Right renal pelvis (tissue), 4 donors: ENCODE measurements at places on chromosomes 6 and 20.

- no peak for DNase-seq
These were observed 1.2 kb downstream of the CDH4 start for GRCh38 chr20:61253264-61253639.

- DNase-seq = no peak
These were observed 899.0 kb downstream of the TFAP2A start for GRCh38 chr6:9515633-9516606.

DNA sequence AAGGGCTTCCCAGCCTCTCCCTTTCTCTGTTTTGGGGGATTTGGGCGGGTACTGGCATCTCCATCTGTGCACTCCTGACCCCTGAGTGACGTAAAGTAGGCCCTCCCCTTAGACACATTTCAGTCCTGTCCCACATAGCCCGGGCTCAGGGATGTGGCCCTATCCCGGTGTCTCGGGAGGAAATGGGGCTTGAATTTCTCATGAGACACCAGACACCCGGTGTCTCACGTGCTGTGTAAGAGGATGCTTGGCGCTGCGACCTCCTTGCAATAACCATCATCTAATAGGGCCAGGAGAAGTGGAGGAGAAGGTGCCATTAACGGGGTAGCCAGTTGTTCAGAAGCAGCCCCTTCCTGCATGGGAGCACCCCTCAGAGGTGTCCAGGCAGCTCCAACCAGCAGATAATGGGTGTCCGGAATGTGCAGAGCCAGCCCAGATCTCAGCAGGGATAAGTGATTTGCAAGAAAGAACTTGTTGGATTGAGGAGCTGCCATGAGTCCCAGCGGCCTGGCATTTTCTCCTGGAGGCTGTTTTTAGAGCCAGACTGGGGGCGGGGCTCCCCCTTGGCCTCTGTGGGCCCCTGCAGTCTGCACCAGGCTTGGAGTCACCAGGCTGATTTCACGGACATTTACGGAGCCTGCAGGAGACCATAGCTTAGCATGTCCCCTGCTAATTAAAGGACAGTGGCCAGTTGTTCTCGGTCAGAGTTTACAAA, 372.0 kb downstream of the PREX1 start:
- no peak for DNase-seq

DNA sequence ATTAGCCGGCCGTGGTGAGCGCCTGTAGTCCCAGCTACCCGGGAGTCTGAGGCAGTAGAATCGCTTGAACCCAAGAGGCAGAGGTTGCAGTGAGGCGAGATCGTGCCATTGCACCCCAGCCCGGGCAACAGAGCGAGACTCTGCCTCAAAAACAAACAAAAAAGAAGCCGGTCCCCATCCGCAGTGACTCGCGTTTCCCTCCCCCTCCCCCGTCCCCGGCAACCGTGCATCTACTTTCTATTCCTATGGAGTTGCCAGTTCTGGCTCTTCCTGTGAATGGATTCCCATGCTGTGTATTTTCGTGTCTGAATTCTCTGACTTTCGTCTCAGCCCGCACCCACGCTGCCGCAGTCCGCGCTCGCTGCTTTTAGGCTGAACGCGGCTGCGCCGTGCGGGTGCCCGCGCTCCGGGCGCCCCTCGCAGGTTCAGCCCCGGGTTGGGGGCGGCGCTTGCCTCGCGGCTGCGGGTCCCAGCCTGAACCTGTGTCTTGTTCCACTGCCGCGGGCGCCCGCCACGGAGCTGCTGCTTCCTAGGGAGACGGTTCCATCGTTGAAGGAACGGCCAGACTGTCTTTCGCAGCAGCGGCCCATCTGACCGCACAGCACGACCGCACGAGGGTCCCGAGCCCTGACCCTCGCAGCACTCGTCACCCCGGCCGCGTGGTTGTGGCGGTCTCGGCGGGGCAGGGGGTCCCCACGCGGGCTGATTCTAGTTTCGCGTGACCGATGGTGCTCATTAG, 1.1 kb upstream of the MRGBP start:
- no peak for DNase-seq

GRCh38 chr6:109059153-109059552, 35.5 kb downstream of the SESN1 start:
- DNase-seq = no peak

DNA sequence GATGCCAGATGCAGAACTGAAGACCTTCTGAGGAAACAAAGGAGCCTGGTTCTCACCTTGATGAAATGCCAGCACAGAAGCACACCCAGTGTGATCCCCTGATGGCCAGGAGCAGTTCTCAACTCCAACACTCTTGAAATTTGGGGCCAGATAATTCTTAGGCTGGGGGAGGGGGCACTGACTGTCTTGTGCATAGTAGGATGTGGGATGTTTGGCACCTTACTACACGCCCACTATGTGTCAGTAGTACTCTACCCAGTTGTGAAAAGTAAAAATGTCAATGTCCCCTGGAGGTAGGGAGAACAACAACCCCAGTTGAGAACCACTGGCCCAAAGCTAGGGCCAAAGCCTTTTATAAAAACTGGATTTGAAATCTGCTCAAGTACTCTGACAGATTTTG, 398.3 kb upstream of the ARID1B start:
- DNase-seq = no peak

GRCh38 chr20:4465855-4466545, 255.7 kb upstream of the PRND start:
- DNase-seq = no peak

- DNase-seq = no peak
These were observed 19.5 kb upstream of the RPS10 start for GRCh38 chr6:34445313-34445860.

GRCh38 chr6:69622230-69622629, 174.6 kb downstream of the LMBRD1 start:
- no peak for DNase-seq

DNA sequence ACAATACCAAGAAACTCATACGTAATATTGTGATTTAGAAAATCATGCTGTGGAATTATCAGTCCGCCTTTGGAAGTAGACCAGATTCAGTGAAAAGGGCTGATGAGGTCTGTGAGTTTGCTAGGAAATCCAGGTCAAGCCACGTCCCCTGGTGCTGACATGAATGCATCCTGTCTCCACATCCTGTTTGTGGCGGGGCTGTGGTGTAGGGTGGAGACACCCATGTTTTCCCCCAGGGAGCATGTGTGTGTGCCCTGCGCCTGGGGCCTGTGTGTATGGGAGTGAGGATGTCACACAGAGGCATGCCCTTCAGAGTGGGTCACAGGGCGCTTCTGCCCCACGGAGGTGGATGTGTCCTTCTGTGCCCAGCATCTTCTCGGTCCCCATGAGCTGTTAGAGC, 109.1 kb downstream of the SASH1 start:
- DNase-seq = no peak

DNA sequence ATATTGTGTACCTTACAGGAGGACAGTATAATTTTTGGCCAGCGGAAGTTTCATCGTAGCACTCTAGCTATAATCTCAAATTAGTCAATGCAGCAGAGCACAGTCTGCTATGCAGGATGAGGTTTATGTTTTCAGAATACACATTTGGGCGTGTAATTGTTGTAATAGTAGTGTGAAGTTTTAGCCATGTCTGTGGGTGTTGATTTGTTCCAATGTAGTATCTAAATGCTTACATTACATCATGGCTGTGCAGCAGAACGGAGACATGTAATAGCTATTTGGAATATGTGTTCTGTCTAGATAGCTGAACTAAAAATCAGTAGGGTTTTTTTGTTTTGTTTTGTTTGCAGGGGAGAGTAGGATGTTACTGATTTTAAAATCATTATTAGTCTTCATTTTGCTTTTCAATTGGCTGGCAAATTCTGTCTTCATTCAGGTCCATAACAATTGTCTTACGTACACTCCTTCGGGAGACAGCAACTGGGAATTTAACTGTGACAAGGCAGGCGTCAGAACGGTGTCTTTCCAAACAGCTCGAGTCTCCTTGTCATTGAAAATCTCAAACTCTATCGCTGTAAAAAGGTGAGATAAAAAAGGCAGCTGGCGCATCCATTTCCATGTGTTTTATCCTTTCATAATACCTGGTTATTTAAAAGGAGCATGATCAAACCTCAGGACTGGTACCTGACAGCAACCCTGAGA, 65.1 kb upstream of the CDH4 start:
- no peak for DNase-seq

- no peak for DNase-seq
These were observed 17.0 kb upstream of the KIF13A start for GRCh38 chr6:18004256-18004985.

DNA sequence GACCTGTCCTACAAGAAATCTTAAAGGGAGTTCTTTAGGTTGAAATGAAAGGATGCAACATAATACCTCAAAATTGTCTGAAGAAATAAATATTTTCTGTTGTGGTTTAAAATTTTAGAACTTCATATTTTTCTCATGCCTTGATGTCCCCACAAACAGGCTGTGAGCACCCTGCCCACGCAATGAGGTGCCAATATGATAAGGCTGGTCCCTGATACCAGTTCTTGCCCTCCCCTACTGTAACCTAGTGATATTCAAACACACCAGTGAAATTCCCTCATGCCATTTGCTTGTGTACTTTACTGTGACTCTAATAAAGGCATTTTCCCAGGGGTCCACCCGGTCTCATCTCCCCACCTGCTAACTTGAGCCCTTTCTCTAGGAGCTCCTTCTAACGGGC, 67.3 kb upstream of the SIRPG start:
- DNase-seq = no peak

DNA sequence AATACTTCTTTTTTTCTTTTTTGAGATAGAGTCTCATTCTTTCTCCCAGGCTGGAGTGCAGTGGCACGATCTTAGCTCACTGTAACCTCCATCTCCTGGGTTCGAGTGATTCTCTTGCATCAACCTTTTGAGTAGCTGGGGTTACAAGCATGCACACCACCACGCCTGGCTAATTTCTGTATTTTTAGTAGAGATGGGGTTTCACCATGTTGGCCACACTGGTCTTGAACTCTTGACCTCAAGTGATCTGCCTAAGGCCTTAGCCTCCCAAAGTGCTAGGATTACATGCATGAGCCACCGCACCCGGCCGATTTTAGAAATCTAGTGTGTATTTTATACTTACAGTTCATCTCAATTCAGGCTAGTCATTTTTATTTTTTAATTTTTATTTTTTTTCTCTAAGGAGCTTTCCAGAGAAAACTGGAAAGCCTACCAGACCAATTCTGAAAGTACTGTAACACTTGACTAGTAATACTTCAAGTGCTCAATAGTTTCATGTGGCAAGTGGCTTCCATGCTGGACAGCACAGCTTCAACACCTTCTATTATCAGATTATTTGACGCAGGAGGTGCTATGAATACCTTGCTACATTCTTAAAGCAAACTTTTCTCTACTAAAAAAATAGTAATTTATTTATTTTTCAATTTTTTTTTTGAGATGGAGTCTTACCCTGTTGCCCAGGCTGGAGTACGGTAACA, 25.0 kb downstream of the POLR1C start:
- DNase-seq = no peak

DNA sequence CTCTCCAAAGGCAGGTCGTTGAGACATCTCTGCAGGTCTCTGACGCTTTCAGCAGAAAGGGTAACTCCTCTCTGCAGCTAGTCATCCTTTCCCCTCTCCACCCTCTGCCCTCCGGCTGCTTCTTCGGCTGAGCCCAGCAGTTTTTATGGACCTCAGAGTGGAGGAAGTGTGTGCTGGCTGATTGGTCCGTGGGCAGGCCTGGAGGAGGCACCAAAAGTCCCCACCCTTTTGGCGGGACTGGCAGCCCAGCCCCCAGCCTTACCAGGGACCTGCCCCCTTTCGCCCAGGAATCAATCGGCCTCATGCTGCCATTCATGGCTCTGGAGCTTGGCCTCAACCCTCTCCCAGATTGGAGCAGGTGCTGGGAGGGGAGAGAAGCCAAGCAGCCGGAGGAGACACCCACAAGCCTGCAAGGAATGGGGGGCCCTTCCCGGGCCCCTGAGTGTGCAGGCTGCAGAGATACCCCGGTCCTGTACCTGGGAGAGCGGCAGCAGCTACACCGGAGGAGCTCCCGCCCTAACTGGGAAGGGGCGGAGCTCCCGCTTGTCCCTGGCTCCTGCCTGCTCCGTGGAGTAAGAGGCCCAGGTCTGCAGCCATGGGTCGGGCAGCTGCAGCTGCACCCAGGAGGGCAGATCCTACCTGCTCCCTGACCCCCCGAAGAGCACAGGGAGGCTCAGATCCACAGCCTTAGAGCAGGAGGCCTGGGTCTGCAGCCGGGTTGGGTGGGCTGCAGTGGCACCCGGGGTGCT, 170.3 kb upstream of the SOX4 start:
- DNase-seq = no peak

GRCh38 chr6:53634184-53634631, 31.3 kb downstream of the KLHL31 start:
- no peak for DNase-seq

- no peak for DNase-seq
These were observed 5.1 kb downstream of the BLOC1S5 start for GRCh38 chr6:8059129-8059528.

DNA sequence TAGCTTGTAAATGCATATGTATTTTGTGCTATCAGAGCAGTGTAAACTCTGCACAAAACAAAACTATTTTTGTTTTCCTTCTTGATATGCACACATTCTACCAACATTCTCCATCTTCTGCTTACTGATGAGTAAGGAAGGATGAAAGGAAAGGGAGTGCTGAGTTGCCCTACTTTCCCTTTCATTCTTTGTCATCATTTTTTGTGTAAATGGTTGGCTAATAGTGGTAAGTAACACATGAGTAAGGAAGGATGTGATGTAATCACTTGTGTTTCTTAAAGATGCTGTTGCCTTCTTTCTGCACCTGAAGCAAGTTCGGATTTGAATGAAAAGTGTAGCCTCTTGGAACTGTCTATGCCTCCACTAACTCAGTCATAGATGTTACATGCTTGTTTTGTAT, 4.6 kb upstream of the REV3L start:
- no peak for DNase-seq

GRCh38 chr6:31797588-31797987, 2.0 kb upstream of the VARS1 start:
- DNase-seq = no peak

DNA sequence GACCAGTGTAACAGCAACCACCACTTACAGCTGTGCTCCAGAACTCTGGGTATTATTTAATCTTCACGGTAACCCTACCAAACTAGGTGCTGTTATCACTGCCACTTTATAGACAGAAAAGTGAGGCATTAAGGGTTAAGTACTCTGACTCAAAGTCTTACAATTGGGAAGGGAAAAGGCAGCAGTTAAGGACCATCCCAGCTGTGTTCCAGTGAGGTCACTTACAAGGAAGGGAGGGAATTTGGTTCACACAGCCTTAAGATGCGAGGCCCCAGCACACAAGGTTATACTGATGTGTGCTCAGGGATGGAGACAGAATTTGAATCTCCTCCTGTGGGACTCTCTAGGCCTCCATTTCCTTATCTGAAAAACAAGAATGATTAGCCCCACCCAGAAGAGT, 46.7 kb downstream of the TRERF1 start:
- no peak for DNase-seq
